CD14-positive monocyte (primary cell): ENCODE measurements at places on chromosomes 12 and 14.

DNA sequence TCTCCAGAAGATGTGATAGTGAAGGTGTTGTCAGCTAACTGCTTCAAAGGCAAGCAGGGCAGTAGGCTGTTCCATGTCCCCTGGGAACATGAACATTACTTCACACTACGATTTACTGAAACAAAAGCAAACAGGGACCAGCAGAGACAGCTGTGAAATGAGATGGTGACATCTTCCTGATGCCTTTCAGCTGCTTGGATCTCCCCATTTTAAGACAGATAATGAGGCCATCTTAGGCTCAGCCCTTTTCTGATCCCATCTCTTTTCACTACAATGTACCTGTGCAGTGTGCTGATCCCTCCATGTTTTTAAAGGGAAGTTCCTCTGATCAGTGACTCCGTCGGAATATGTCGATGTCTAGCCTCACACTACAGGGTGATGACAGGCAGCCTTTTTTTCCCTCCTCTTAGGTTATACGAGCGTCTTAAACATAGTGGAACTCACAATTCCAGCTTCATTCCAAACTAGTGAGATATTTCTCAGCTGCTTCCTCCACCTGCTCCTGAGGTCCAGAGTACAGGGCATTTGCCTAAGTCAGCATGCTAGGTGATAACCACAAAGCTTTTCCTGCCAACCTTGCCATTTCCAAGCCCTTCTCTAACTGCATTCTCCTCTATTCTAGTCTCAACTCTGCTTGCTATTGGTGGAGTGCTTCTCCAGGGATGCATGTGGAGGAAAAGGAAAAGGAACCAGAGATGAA lies 87.6 kb upstream of the EGLN3 start:
- no peak for DNase-seq

DNA sequence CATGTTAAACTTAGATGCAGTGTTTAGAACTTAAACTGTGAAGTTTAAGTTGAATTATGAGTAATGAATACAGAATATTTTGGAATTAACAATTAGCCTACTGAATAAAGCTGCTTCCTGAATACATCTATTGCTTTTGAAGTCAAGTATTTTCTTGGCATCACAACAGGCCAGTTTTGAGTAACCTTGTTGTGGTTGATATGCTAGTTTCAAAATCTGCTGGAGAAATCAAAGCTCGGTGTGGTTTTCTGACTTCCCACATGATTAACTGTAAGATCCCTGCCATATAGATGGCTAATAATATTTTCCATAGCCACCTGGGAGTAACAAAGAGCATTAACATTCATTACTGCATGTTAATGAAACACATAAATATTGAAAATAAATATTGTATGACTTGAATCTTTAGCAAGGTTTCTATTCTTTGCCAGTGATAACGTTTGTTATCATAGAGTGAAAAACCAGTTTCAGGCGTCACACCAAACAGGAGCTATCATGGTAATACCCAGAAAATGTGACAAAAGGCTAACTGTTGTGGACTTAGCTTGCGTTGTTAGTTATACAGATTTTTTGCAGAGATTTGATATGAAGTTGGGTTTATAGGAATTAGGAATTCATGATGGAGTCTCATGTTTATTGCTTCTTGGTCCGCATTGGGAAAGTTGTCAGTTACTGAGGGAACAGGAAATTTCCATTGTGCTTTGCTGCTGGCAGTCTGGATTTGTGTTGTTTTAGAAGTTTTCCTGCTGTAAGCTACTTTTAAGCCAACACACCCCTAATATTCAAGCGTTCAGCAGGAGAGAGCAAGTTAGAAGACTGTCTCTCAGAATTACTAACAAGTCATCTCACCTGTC lies 32.1 kb downstream of the PPFIBP1 start:
- DNase-seq, result no peak

GRCh38 chr14:90599339-90599738 lies 202.5 kb downstream of the CALM1 start:
- DNase-seq, result no peak

GRCh38 chr12:132239796-132240668 lies 89.4 kb downstream of the GALNT9 start:
- DNase-seq, result no peak

DNA sequence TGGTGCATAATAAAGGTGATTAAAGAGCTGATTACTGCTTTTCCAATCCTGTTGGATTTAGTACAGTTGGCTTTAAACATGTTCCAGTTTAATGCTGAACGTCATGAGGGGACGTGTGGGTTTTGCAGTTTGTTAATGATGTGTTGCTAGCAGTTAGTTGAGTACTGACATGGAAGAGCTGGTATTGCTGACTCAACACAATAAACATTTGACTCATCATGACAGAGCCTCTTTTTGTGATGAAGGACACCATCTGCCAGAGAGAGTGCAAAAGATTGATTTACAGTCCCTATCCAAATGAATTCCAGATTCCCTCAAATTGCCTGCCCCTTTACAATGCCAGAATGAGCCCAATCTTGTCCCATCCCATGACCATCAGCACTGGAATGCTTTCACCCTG lies 346.2 kb upstream of the PRICKLE1 start:
- no peak for DNase-seq

- no peak for DNase-seq
Measured at GRCh38 chr14:77065851-77066577, 32.0 kb upstream of the CIPC start.

GRCh38 chr12:108649669-108650068 lies 16.0 kb upstream of the SELPLG start:
- DNase-seq, result no peak

GRCh38 chr12:54385251-54385914 lies 850 bp upstream of the ZNF385A start:
- DNase-seq, result peak; percentile 86

DNA sequence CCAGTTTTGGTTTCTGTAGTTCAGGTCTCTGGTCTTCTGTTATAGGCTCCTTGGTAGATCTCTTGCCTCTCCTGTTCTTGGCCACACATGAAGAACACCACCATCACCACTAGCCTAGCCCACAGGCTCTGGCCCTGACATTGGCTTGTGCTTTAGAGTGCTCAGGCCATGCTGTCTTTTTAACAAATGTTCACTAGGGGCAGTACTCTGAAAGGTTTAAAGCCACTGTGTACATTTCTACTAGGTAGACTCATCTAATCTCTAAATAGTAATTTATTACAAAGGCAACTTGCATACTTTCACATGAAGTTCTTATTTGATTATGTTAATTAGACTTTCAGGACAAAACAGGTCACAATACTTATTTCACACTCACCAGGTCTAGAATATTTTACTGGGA lies 38.3 kb downstream of the PDE6H start:
- no peak for DNase-seq

GRCh38 chr14:49930720-49931119 lies 37.8 kb downstream of the ARF6 start:
- DNase-seq, result no peak

GRCh38 chr12:52181746-52182145 lies 10.1 kb downstream of the KRT80 start:
- no peak for DNase-seq

GRCh38 chr12:116928504-116928903 lies 17.8 kb downstream of the FBXW8 start:
- no peak for DNase-seq

- DNase-seq, result no peak
Measured at GRCh38 chr12:43711348-43711747, 47.2 kb downstream of the PUS7L start.

DNA sequence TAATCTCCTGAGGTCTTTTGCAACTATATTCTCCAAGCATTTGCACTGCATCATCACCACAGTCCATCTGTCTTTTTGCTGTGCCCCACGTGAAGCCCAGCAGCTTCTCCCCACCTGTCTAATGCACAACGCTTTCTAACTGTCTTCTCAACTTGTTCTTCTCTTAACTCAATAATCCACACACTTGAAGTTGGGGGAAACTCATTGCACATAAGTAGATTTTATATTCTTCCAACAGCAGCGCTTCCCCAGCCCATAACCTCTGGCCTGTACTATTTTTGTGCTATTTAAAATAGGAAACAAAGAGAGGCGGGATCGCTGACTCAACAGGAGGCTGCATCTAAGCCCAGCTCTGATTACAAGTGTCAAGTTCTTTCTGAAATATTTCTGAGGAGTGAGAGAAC lies 226.7 kb downstream of the GXYLT1 start:
- DNase-seq, result no peak

DNA sequence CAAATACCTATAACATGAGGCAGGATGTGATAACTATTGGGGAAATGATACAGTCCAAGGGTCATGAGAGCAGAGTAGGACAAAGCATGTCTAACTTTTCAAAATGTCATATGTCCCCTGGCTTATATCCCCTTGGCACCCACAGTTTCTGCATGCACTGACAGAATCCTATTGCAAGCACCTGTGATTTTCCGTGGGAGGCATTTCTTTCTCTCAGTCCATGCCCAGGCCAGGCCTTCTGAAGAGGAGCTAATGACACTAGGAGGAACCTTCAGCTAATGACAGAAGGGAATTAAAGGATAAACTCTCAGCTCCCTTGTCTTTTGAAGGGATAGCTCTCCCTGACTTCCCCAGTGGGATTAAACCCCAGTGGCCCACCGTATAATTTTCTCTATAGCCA lies 249.2 kb downstream of the TTC6 start:
- no peak for DNase-seq

DNA sequence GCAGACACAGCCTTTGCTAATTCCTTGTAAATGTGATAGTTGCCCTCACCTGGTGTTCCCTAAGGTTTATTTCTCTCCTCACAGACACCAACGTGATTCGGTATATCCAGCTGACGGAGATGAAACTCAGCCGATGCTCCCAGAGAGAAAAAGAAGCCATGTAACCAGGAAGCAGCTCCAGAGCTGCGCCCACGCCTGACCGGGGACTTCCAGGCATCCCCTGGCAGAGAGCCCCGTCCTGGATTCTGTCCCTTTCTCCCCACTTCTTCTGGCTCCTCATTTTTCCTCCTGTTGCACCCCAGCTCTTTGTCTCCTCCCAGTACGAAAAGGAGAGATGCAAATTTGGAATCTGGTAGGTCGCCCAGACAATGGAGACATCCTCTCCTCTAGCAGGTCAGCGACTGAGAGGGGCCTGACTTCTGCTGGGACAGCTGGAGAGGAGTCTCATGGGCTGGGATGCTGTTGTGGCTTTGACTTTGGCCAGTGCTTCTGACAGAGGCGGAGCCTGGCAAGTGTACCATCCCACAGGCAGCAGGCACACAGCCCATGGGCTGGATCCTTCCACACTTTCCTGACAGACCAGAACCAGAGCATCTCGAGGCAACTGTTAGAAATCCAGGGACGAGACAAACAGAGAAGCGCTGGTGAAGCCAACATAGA lies 29.4 kb downstream of the TTC9 start:
- DNase-seq, result no peak

- no peak for DNase-seq
Measured at GRCh38 chr14:70601162-70601561, 707 bp upstream of the MED6 start.

- no peak for DNase-seq
Measured at GRCh38 chr14:83044001-83044400, 1510.3 kb upstream of the SEL1L start.

DNA sequence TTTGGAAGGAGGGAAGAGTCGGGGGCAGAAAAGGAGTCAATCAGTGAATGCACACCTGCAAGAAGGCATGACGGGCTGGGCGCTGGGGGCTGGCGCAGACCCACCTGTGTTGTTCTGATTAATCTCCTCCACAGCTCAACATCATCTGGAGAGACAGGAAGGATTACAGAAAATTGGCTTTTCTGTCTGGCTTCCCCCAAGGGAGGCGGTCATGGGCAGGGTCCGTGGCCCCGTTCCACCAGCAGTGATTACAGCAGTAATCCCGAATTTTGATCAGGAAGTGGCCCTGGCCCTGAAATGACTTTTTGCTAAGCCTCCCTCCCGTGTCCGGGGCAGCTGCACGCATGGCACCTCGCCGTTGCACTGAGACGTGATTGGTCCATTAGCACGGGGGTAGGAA lies 24.4 kb upstream of the GALNT9 start:
- no peak for DNase-seq
